ENCODE measurements at places on chromosomes 6 and 20. TPM values are rescaled to one million over a fixed set of nuclear protein-coding genes. Genes with fewer than 3 reads are reported as not detected.

- peak overlapping the region; percentile 51 for H3K27ac ChIP-seq
- H3K4me3 ChIP-seq, result peak overlapping the region; percentile 31
- no peaks in the 10 kb centered on the region for H3K27me3 ChIP-seq
Observed at GRCh38 chr6:116405652-116406356, 35.1 kb downstream of the DSE start.

DNA sequence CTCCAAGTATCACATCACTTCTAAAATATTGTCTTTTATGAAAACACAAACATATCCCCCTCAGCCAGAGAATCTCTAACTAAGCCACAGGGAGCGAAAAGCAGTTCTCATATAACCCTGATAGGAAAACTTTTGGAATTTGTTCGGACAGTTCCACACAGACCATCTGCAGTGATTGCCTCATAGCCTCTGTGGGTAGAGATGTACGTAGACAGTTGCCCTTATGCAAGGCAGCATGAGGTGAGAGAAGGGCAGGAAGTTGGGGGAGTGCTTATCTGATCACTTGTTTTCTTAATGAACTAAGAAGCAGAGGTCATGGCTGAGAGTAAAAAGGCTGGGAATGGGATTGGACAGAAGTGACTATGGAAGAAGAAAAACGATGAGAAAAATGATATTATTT is 39.6 kb downstream of the SLC23A2 start:
- 0 out of 2 replicates have a peak, but pooled peaks cover 2% of the 10 kb centered on the region for H3K36me3 ChIP-seq
- no peak overlapping the region for H3K4me3 ChIP-seq
- H3K27ac ChIP-seq, result peak overlapping the region; percentile 29
- H3K27me3 ChIP-seq, result no peaks in the 10 kb centered on the region

DNA sequence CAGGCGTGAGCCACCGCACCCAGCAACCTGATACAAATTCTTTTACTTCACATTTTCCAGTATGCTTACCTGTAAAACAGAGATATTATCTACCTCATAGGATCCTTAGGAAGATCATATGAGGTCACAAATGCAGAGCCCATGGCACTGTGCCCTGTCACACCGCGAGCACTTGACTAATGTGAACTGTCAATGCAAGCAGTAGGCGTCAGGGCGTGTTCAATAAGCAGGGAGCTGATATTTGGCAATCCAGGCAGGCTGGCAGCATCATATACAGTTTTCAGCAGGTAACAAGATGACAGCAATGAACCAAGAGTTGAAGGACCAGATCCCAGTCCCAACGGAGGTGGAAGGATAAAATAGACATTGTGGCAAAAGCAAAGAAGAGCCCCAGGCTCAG is 14.6 kb upstream of the ARID1B start:
- no peaks in the 10 kb centered on the region for H3K36me3 ChIP-seq
- peaks cover 1% of the 10 kb centered on the region for H3K4me1 ChIP-seq
- no peak overlapping the region for H3K4me3 ChIP-seq
- no peaks in the 10 kb centered on the region for H3K27me3 ChIP-seq

DNA sequence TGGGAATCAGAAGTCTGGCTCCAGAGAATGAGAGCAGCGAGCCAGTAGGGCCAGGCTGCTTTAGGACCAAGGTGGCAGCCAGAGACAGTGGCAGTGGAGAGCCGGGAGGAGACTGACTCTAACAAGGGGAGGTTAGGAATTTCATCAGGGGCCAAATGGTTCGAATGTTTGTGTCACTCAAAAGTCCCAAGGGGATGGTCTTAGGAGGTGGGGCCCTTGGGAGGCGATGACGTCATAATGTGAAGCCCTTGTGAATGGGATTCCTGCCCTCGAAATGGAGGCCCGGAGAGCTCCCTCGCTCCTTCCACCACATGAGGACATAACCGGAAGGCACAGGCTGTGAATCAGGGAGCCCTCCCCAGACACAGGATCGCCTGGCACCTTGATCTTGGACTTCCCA is 299.7 kb downstream of the QKI start:
- H3K27ac ChIP-seq, result no peak overlapping the region
- no peaks in the 10 kb centered on the region for H3K36me3 ChIP-seq
- no peaks in the 10 kb centered on the region for H3K4me1 ChIP-seq
- DNase-seq, result no peak
- H3K4me3 ChIP-seq, result no peak overlapping the region

DNA sequence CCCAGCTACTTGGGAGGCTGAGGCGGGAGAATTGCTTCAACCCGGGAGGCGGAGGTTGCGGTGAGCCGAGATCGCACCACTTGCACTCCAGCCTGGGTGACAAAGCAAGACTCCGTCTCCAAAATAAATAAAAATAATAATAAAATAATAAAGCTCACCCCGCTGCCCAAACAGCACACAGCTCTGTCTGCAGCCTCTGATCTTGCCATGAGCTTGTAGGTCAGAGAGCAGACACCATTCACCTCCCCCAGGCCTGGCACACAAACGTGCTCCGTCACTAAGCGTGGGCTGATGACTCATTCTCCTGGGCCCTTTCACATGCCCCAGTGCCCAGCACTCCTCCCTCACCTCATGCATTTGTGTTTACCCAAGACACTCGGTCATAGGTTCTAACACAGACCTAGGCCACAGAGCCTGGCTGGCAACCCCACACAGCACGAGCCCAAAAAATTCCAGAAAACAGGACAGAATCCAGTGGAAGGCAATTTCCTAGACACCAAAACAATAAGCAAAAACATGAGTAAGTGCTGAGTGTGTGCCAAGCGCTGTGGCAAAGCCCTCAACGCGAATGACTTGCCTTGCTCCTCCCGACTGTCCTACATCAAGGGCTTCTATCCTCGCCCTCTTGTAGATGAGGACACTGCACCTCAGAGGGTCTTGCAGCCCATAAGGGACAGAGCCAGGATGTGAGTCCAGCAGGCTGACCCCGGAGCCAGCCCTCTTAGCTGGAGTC is 18.0 kb downstream of the ATP9A start:
- no peak for DNase-seq
- no peak overlapping the region for H3K27ac ChIP-seq
- H3K4me3 ChIP-seq, result no peak overlapping the region
- no peaks in the 10 kb centered on the region for H3K4me1 ChIP-seq

DNA sequence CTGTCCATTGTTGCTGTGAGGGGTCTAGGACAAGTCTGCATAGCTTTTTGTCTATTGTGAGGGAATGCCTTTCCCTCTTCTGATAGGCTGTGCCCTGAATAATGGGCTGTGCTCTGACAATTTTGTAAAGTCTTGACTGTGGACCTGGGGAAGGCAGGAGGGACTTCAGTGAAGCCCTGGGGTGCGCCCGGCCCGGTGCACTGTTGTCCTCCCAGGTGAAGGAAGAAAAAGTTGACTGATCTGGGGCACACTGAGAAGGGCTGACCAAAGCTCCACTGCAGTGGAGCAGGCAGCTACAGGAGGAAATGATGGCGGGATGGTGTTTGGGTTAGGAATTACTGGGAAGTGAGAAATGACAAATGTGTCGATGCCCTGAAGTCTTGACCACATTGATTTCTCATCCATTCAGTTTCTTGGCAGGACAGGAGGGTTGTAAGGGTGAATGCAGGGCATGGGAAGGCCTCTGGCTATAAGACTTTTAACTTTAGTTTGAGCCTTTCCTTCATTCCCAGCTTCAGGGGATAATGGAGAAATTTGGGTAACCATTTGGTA is 224.0 kb upstream of the CST7 start:
- H3K27ac ChIP-seq, result no peak overlapping the region
- H3K36me3 ChIP-seq, result no peaks in the 10 kb centered on the region
- no peak for DNase-seq
- peaks cover 3% of the 10 kb centered on the region for H3K27me3 ChIP-seq
- H3K4me1 ChIP-seq, result no peaks in the 10 kb centered on the region

GRCh38 chr6:8855411-8855810 is 420.1 kb upstream of the SLC35B3 start:
- no peaks in the 10 kb centered on the region for H3K27me3 ChIP-seq
- no peaks in the 10 kb centered on the region for H3K4me1 ChIP-seq
- no peak overlapping the region for H3K4me3 ChIP-seq
- DNase-seq, result no peak
- H3K27ac ChIP-seq, result no peak overlapping the region

- DNase-seq, result no peak
- H3K27me3 ChIP-seq, result no peaks in the 10 kb centered on the region
- H3K4me1 ChIP-seq, result peaks cover 11% of the 10 kb centered on the region
- H3K36me3 ChIP-seq, result no peaks in the 10 kb centered on the region
- H3K27ac ChIP-seq, result no peak overlapping the region
- H3K4me3 ChIP-seq, result no peak overlapping the region
Observed at GRCh38 chr6:343960-344815, 47.4 kb upstream of the IRF4 start.

DNA sequence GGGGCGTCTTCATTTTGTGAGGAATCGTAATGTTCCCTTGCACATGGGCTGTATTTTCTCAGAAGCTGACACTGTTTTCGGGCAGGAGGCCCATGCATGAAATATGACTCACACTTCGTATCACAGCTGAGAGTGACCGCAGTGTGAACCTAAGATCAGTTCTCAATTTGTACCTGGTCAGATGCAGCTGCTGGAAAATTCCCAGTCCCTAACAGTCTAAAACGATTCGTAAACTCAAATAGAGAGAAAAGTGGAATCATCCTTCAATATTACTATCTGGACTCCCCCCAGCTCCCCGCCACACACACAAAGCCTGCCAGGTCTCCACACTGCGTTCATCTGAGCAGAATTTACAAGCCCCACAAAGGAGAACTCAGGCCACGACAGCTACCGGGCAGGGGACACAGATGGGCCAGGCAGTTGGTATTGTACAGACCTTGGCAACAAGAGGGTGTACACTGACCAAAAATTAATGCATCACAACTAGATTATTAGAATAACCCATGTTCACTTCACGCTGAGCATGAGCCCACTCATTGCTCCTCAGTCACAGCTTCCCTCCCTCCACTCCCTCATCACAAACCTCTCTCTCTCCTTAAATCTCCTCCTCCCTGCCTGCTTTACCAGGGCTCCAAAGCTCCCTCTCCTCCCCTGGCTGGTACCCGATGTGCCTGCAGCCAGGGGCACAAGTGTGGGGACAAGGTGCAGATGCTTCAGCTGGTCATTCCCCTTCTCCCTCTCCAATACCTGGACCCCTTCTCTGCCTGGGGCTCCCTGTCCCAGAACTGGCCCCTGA is 488.4 kb downstream of the PREX1 start:
- no peaks in the 10 kb centered on the region for H3K36me3 ChIP-seq
- no peaks in the 10 kb centered on the region for H3K27me3 ChIP-seq
- H3K4me1 ChIP-seq, result no peaks in the 10 kb centered on the region
- H3K27ac ChIP-seq, result no peak overlapping the region

GRCh38 chr6:131784561-131784960 is 23.3 kb upstream of the ENPP1 start:
- no peaks in the 10 kb centered on the region for H3K4me1 ChIP-seq
- H3K36me3 ChIP-seq, result no peaks in the 10 kb centered on the region
- no peaks in the 10 kb centered on the region for H3K27me3 ChIP-seq
- no peak overlapping the region for H3K4me3 ChIP-seq
- DNase-seq, result no peak
- H3K27ac ChIP-seq, result no peak overlapping the region

DNA sequence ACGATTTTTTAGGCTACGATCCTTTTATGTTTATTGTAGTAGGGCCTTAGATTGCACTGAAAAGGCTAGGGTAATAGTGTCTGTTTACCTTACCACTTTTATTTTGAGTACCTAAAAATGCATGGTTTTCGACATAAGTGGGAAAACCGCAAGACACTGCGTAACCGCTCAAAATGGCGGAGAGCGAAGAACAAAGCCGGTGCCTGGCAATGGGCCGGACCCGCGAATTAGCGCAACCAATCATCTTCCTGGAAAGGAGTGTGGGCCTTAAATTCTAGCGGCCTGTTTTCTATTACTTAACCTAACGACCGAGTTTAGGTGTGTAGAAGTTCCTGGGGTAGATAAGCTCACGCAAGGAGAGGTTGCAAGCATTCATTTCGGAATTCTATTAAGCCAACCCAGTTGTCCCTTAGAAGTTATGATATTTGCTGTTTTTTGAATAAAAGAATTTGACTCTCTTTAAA is 118.0 kb downstream of the HFE start:
- peak; percentile 77 for DNase-seq
- no peaks in the 10 kb centered on the region for H3K36me3 ChIP-seq
- H3K27me3 ChIP-seq, result no peaks in the 10 kb centered on the region
- H3K4me3 ChIP-seq, result peak overlapping the region; percentile 73
- no peak overlapping the region for H3K27ac ChIP-seq

DNA sequence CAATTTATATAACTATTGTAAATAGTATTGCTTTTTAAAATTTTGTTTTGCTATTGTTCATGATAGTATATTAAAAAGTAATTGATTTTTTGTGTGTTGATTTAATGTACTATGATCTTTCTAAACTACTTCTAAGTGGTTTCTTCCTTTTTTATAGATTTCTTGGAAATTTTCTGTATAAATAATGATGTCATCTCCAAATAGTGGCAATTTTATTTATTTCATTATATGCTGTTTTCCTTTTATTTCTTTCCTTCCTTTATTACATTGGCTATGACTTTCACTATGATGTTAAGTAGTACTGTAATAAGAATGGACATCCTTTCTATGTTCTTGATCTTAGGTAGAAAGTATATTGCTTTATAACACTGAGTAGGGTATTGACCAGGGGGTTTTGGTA is 451.5 kb upstream of the SPTLC3 start:
- no peaks in the 10 kb centered on the region for H3K4me1 ChIP-seq
- no peak overlapping the region for H3K27ac ChIP-seq
- no peaks in the 10 kb centered on the region for H3K36me3 ChIP-seq
- H3K27me3 ChIP-seq, result no peaks in the 10 kb centered on the region
- no peak for DNase-seq

DNA sequence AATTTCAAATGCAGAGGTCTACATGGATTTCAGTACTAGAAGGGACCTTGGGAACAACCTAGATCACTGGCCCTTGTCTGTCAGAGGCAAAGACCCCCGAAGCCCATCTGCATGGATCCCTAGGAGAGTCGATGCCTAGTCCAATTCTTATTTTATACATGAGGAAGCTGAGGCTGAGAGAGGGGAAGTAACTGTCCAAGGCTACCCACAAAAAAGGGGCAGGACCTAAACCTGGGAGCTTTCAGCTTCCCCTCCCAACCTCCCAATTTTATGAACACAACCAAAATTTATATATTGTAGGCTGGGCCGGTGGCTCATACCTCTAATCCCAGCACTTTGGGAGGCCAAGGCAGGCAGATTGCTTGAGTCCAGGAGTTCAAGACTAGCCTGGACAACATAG is 73.2 kb downstream of the TRERF1 start:
- no peaks in the 10 kb centered on the region for H3K36me3 ChIP-seq
- no peak for DNase-seq
- no peak overlapping the region for H3K4me3 ChIP-seq
- no peaks in the 10 kb centered on the region for H3K27me3 ChIP-seq
- H3K27ac ChIP-seq, result 0 out of 2 replicates have a peak overlapping the region, but pooled peaks have one; percentile 6
- H3K4me1 ChIP-seq, result peaks cover 85% of the 10 kb centered on the region

GRCh38 chr20:49641683-49642656 is 71.7 kb downstream of the B4GALT5 start:
- H3K4me3 ChIP-seq, result no peak overlapping the region
- DNase-seq, result no peak

Gene MAD2L1BP
- 32.2 TPM for total RNA-seq

Gene HLA-DRB5
- 445 TPM for total RNA-seq

Gene WFDC5
- not detected for total RNA-seq

Gene CARMIL1
- not detected for total RNA-seq

Gene BMP2
- not detected for total RNA-seq

Gene TMC2
- total RNA-seq, result not detected

Gene KCNQ2
- total RNA-seq, result not detected
